Urinary bladder (tissue), 4 donors: ENCODE measurements at places on chromosomes 16 and 17. TPM values are rescaled to one million over a fixed set of nuclear protein-coding genes. Genes with fewer than 3 reads are reported as not detected.
A peak's percentile ranks its signal among the peaks of the same experiment; 100 is the strongest.

GRCh38 chr17:16351831-16352230, 1.4 kb downstream of the CENPV start:
- DNase-seq = no peak

TEKT5 gene
- total RNA-seq = 0.32 TPM

DNA sequence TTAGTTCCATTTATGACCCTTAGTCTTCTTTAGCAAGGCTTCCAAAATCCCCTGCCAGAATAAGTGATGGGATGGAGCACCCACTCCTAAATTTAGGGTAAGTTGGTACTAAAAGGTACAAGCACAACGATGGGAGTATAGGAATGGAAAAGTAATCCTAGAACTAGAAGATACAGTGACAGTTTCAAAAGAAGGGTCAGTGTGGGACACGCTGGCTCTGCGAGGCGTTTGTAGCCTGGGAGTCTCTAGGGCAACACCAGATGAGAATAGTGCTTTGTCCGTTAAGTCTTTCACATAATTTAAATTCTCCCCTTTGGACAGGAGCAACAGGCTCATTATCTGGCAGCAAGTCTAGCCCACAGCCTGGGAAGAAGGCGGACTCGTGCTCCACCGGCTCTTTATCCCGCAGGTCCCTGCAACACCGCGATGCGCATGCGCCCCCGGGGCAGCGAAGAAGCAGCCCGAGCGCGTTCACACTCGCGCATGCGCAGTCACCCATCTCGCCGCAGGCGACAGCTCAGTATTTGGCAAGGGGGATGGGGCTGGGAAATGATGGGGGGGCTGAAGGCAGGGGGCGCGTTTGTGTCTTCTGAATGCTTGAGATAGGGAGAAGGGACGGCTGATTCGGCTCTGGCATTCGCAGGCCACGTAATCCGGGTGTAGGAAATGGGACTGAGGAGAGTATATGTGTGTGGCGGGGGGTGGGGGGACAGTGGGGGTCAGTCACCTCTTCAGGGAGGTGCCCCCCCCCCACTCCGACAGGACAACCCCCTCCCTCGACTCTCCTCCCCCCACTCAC, 564 bp downstream of the SPOP start:
- DNase-seq = peak; percentile 87

GRCh38 chr17:8226536-8227237, 16.3 kb upstream of the AURKB start:
- DNase-seq = peak; percentile 81

DNA sequence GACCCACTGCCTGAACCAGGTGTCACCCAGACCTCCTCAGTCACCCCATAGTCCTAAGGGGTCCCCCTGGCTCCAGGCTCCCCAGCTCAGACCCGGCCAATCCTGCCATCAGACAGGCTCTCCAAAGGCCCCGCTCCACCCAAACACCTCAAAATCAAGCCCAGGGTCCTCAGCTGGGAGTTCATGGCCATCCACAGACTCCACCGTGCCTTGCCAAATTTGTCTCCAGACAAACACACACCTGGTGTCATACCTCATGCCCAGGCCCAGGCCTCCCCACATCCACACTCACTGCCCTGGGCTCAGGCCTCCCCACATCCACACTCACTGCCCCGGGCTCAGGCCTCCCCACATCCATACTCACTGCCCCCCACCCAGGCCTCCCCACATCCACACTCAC, 12.5 kb downstream of the RPH3AL start:
- no peak for DNase-seq

- no peak for DNase-seq
Observed at GRCh38 chr17:75059369-75060345, 12.6 kb downstream of the KCTD2 start.

DNA sequence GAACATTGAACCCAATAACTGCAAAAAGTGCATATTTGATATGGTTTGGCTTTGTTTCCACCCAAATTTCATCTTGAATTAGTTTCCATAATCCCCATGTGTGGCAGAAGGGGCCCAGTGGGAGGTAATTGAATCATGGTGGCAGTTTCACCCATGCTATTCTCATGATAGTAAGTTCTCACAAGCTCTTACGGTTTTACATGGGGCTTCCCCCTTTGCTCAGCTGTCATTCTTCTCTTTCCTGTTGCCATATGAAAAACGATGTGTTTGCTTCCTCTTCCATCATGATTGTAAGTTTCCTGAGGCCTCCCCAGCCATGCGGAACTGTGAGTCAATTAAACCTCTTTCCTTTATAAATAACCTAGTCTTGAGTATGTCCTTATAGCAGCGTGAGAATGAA, 127.6 kb downstream of the CHD9NB start:
- no peak for DNase-seq

MRPL45 gene
- total RNA-seq = 26.9 TPM

PRCD gene
- 7.1 TPM for total RNA-seq
